HT1080 (cell line): ENCODE measurements at places on chromosomes 11 and 22. TPM values are rescaled to one million over a fixed set of nuclear protein-coding genes. Genes with fewer than 3 reads are reported as not detected.

Gene GGTLC2
- not detected in 2 replicates for total RNA-seq

Gene ANO5
- 0.06 and 0.07 TPM in 2 replicates for total RNA-seq

Gene NLRP6
- not detected in 2 replicates for total RNA-seq

Gene OR4D5
- total RNA-seq = not detected in 2 replicates

Gene PDXP
- 44.5 and 52.0 TPM in 2 replicates for total RNA-seq

Gene OR51E1
- not detected in 2 replicates for total RNA-seq

Gene TRIM48
- total RNA-seq = not detected in 2 replicates

Gene ENTHD1
- not detected in 2 replicates for total RNA-seq

DNA sequence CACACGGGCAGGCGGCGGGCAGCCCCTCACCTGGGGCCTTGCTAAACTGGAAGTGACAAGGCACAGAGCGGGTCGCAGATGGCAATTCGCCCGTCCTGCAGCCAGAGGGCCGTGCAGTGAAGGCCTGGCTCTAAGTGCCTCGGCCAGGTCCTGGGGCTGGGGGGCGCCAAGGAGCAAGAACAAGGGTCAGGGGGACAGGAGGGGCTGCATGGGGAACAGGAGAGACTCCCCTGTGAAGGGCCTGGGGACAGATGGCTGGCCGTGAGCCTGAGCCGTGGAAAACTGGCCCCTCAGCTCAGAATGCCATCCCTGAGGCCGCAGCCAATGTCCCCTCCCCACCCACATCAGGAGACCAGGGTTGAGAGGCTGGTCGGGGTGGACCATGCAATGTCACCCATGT lies 60.0 kb downstream of the RTL6 start:
- DNase-seq = no peak

- DNase-seq = no peak
Observed at GRCh38 chr11:130763087-130763980, 152.9 kb downstream of the SNX19 start.

- no peak for DNase-seq
Observed at GRCh38 chr11:31816468-31817053, 5.4 kb upstream of the PAX6 start.

GRCh38 chr11:11735586-11735985 lies 106.2 kb upstream of the USP47 start:
- DNase-seq = no peak

DNA sequence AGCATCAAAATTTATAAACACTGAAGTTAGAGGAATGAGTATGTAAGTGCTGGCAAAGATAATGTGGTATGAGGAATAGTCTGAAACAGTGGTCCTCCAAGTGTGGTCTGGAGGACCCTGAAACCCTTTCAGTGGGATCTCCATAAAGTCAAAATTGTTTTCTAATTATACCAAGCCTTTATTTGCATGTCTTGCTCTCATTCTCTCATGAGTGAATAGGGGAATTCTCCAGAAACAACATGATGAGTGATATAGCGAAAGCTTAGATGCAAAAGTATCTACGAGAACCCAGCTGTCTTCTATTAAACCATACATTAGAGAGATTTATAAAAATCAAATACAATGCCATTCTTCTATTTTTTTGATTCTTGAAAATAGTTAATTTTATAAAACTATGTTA lies 145.0 kb upstream of the RAG2 start:
- no peak for DNase-seq

DNA sequence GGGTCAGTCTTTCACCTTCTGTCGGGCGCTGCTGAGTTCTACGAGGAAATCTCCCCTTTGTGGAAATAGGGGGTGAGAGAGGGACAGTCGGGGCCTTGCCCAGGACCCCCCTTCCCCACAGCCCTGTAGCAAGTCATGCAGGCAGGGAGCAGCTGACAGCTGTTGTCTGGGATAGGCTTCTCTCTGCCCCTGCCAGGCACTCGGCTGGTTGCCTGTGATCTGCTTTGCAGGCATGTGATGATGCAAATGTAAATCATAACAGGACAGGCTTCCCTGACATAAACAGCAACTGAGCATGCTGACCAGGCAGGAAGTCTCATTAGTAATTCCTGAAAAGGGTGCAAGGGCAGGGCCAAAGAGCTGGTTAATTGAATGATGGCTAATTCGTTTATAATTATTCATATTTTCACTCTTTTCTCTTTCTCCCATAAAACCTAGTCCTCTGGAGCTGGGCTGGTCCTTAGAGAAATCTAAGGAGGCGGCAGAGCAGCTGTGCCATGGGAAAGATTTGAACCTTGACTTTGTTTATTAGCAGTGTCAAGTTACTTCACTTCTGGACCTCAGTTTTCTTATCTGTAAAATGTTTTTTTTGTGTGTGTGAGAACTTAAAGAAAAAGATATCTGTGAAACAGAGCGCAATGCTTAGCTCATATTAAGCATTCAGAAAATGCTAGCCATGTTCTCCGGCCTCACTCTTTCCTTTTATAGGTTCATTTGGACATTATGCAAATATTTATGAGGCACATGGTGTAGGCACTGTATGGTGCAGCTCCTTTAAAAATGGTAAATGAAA lies 129.7 kb downstream of the LDLRAD3 start:
- DNase-seq = peak; percentile 35

GRCh38 chr11:72070491-72070890 lies 9.9 kb downstream of the NUMA1 start:
- DNase-seq = no peak

GRCh38 chr22:39818094-39818493 lies 75.5 kb downstream of the ENTHD1 start:
- peak; percentile 53 for DNase-seq

GRCh38 chr22:21816787-21817496 lies 50.5 kb downstream of the MAPK1 start:
- DNase-seq = peak; percentile 90

- DNase-seq = no peak
Observed at GRCh38 chr11:2671748-2672147, 28.0 kb downstream of the KCNQ1OT1 start.

DNA sequence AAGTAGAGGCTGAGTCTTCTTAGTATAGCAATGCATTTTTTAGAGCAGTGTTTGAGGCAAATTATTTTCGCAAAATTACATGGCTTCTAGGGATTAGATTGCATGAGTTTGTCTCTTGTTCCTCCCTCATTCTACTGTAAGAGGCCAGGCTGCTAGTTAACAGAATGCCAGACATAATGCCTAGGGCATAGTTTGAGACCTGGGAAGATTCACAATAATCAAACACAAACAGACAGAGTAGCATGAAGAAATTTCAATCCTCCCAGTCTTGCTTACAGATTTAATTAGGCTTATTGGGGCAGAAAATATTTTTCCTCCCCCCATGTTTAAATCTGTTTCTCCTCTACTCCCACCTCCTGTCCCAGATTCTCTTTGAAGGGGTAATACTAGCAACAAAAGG lies 48.3 kb downstream of the ARHGEF12 start:
- no peak for DNase-seq

- DNase-seq = no peak
Observed at GRCh38 chr11:133708547-133709051, 136.7 kb downstream of the SPATA19 start.

DNA sequence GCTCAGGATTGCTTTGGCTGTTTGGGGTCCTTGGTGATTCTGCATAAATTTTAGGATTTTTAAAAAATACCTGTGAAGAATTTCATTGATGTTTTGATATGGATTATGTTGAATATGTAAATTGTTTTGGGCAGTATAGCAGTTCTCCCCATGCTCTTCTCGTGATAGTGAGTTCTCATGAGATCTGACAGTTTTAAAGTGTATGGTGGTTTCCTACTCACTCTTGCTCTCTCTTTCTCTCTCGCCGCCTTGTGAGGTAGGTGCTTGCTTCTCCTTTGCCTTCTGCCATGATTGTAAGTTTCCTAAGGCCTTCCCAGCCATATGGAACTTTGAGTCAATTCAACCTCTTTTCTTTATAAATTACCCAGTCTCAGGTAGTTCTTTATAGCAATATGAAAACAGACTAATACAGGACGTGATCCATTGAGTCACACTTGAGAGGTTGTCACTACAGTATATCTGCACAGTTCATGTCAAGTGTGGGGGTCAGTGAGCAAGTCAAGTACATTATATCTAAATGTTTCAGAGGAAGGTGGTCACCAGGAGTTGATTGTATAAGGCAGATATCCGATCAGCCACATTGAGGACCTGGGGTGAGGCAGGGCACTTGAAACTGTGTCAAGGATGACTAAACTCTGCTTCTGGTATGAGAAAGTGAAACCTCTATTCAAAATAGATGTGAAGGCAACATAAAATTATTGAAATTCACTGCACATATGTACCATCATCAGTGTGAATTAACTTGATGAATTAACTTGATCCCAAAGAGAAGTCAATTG lies 70.7 kb upstream of the CCDC179 start:
- DNase-seq = no peak

GRCh38 chr11:63532799-63533475 lies 3.7 kb upstream of the PLAAT4 start:
- no peak for DNase-seq
